ENCODE measurements at places on chromosomes 1 and 21.

GRCh38 chr1:175152006-175152652, 40.4 kb downstream of the KIAA0040 start:
- DNase-seq: no peak

GRCh38 chr21:14722841-14723483, 176.8 kb upstream of the SAMSN1 start:
- DNase-seq: no peak

DNA sequence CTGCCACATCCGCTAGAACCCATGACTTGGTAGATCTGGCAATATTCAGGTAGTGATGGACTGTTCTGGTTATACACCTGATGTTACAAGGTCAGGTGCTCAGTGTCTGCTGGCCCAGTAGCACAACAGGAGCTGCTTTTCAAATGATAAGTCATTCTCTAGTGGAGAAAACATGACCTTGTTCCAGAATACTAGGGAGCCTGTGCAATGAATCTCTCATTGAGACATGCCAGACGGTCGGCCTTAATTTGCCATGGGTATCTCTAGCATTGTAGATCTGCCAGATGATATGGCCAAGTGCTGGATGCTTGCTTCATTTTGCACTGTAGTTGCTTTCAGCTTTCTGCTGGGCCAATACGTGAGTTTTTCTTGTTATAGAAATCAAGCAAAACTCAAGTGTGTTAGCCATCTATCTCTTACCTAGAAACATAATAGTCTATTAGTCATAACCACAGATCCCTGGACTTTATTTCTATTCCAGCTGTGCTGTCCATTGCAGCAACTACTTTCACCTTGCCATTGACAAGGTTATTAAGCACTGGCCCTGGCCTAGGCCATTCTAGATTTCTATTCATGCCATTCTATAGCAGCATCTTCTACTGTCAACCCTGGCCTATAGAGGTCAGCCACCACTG, 13.9 kb upstream of the CENPF start:
- no peak for DNase-seq

DNA sequence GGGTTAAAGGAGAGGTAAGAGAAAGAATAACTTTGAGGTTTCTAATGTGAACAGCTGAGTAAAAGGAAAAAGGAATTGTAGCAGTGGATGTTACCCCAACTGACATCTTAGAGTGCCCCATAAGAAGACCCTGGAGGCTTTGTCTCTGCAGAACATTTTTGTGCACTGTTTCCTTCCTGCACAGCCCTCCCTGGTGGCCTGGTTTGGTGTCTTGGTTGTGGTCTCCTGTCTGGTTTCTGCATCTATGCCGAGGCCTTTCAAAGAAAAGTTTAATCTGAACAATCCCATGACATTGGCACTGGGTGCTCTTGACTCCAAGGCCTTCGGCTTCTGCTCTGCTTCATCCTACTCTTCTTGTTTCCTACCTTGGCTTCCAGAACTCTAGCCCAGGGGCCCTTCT, 57.8 kb downstream of the RHOU start:
- no peak for DNase-seq

- peak; percentile 32 for DNase-seq
Measured at GRCh38 chr1:161199506-161200139, 769 bp upstream of the ADAMTS4 start.

DNA sequence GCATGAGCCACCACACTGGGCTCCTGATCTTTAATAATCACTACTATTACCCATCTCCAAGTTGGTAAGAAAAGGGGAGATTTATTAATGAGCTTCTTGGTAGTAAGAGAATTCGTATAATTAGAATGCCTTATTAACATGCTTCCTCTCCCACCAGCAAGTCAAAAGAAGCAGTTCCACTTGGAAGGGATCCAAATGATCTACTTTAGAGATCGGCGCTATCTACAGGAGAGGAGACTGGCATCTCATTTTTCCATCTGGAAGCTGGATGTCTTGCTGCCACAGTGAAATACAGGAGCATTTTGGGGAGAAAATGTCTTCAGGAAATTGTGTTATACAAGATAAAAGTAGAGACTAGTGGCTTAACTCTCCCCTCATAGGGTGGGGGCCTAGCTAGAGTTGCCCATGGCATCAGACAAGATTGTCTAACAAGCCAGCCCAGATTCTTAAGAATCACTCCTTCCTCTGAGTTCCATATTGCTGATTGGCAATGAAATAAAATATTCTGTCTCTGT, 33.6 kb upstream of the CAMSAP2 start:
- no peak for DNase-seq

GRCh38 chr1:31985430-31985829, 28.2 kb upstream of the KHDRBS1 start:
- no peak for DNase-seq

- no peak for DNase-seq
Measured at GRCh38 chr1:244162786-244163530, 111.9 kb downstream of the ZBTB18 start.

DNA sequence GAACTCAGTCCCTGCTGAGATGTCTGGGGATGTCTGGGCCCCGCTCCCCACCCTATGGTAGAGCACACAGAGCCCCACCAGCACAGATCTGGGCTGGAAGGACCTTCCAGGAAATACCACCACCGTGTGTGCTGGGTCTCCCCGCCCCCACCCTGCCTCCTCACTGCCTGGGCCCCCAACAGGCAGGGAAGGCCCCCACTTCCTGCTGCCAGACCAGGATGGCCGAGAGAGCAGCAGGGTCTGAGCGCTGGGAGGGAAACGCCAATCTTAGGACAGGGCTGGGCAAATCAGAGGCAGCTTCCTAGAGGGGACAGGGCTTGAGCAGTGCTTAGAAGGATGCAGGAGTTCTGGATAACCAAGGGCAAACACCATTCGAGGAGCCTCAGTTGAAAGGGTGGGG, 11.9 kb downstream of the ADGRB2 start:
- no peak for DNase-seq

DNA sequence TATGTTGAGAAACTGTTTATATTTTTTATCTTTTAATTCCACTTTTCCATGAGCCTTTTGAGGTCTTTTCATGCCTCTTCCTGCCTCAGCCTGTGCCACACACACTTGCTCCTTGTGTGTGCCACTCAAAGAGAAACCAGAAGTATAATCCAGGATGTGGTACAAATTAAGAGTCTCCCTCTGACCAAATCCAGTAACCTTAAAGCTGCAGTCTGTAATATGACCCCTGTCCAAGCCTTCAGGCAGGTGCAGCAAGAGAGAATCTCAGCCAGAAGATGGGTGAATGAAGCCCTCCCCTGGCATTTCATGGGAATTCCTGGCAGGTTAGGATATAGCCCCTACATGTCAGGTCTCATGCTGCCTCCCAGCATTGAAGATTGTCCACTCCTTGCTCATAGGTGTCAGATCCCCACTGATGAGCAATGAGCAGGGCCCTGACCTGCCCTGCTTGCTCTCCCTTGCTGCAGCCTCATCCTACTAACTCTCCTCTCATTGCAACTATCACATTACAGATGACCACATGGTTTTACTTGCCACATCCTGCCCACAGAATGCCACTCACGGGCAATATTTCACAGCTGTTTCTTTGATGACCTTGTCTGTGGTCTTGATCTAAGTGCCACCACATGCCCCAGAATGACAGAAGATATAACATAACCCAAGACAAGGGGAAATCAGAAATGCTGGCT, 169.3 kb downstream of the SEC16B start:
- no peak for DNase-seq

- DNase-seq: no peak
Measured at GRCh38 chr1:174007851-174008250, 14.3 kb downstream of the RC3H1 start.

- no peak for DNase-seq
Measured at GRCh38 chr1:192263436-192263835, 53.4 kb upstream of the RGS21 start.

DNA sequence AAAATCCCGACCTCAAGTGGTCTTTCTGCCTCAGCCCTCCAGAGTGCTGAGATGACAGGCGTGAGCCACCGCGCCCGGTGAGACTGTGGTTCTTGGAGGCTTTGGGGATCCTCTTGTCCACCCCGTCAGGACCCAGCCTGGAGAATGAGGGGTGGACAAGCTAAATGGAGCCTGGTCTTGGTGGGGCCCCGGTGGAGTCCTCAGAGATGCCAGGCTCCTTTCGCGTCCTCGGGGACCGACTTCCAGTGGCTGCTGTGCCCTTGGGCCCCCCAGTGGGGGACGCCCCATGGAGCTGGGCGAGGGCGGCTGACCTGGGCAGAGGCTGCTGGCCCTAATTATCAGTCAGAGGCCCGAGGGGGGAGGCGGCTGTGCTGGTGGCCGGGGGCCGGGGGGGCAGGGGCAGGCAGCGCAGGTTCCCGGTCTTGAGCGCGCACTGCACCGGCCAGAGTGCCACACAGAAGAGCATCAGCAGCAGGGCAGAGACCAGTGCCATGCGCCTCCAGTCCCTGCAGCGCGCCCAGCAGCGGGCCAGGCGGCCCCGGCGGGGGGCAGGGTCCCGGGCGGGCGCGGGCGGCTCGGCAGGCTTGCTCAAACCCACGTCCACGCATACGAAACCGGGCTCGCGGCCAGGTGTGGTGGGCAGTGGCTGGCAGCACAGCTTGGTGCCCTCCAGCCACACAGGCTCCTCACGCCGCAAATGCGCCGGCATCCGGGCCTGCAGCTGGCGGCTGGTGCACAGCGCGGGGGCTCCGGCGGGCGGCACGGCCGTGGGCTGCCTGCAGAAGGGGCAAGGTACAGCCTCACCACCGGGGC, 2.4 kb downstream of the RNF223 start:
- DNase-seq: no peak

DNA sequence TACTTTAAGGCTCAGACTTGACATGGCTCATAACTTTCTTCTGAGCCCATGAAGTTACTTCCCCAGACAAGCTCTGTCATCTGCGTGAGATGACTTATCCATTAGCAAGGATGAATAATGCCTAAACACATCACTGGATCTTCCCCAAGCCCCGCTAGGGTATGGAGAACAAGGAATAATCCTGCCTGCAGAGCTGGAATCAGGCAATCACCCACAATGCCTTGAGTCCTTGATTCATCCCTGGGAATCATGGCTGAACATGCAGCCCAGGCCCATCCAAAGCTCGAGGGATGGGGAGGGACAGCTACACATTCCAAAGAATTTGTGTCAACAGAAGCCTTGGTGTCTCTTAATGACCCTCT, 131.7 kb downstream of the PSMG1 start:
- no peak for DNase-seq

- DNase-seq: no peak
Measured at GRCh38 chr21:43921979-43922945, 57.2 kb downstream of the AGPAT3 start.

DNA sequence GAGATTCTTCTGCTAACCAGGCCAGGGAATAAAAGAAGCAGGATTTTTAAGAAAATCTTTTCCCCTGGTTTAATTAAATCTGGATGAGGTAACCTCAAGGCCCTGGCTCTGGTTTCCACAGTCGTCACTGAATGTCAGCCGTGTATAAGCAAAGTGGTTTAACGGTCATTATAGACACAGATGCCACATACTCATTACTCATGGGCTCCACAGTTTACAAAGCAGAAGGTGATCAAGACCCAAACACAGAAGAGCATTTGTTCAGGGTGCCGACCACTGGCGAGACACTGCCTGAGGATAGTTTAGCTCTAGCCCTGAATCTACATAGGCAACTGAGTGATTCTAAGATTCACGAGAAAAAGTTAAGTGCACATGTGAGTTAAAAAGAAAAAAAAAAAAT, 27.8 kb upstream of the RAP1GAP start:
- DNase-seq: no peak

- DNase-seq: no peak
Measured at GRCh38 chr1:84672080-84672854, 18.0 kb downstream of the SSX2IP start.

DNA sequence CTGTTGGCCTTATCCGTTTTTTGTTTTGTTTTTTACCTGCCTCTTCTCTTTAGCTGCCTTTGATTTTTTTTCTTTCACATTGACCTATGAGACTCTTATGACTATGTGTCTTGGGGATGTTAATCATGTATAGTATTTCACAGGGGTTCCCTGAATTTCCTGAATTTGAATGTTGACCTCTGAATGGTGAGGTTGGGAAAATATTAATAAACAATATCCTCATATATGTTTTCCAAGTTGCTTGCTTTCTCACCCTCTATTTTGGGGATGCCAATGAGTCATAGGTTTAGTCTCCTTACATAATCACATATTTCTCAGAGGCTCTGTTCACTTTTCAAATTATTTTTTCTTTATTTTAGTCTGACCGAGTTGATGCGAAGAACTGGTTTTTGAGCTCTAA, 29.6 kb downstream of the GBP5 start:
- no peak for DNase-seq

DNA sequence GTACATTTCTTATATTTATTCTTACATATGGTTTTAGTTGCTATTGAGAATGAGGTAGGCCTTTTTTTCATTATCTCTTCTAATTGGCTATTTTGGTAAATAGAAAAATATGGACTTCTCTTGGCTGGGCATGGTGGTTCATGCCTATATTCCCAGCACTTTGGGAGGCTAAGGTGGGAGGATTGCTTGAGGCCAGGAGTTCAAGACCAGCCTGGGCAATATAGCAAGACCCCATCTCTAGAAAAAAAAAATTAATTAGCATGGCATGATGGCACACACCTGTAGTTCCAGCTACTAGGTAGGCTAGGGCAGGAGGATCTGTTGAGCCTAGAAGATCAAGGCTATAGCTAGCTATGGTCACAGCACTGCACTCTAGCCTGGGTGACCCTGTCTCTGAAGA, 3.2 kb downstream of the ZNF684 start:
- DNase-seq: no peak

DNA sequence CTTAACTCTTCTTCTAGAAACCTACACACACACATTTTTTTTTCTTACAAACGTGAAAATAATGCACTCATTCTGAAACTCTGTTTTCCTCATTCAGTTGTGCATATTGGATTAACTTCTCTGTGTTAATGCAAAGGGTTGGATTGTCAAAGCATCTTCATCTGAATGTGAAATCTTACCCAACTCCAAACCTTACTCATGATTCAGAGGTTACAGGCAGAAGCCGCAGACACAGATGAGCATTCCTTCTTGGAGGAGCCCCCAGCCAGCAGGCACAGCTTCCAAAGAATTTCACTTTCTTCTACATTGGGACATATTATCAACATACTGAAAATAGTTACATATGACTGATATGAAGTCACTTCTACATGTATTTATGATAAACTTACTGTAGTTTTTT, 15.7 kb downstream of the PATJ start:
- DNase-seq: no peak

- DNase-seq: peak; percentile 30
Measured at GRCh38 chr21:42621819-42622177, 31.6 kb upstream of the PDE9A start.

- no peak for DNase-seq
Measured at GRCh38 chr1:19712928-19713327, 48.3 kb downstream of the HTR6 start.

- DNase-seq: no peak
Measured at GRCh38 chr1:104856091-104856490, 1106.4 kb downstream of the AMY1C start.
